ENCODE measurements at places on chromosomes 6 and 20.
A peak's percentile ranks its signal among the peaks of the same experiment; 100 is the strongest.

GRCh38 chr6:126253431-126253830 lies 86.5 kb upstream of the CENPW start:
- no peak for DNase-seq
- no peak overlapping the region for H3K4me3 ChIP-seq
- no peaks in the 10 kb centered on the region for H3K27me3 ChIP-seq
- no peak overlapping the region for H3K27ac ChIP-seq

DNA sequence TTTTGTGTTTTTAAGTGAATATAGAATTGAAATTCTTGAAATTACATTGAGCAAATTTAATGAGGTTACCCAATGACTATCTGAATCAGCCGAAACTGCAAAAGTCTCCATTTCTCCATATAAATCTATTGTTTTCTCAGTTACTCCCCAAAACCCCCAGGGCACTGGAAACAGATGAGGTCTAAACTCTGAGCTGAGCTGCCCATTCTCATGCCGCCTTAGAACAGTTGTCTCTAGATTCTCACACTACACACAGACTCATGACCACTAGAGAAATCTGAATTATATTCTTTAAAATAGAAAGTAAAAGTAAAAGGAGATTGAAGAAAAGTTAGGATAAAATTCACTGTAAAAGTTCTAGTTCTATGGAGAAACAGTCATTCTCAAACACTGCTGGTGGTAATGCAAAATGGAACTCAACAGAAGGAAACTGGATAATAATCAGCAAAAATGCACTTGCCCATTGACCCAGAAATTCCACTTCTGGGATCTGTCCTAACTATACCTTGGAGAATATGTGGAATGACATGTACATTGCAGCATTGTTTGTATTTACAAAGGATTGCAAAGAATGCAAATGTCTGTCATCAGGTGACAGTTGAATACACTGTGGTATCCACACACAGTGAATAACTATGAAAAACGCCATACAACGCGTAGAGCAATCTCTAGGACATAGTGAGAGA lies 125.5 kb downstream of the IPCEF1 start:
- peaks cover 14% of the 10 kb centered on the region for H3K4me1 ChIP-seq
- H3K36me3 ChIP-seq, result no peaks in the 10 kb centered on the region
- DNase-seq, result no peak
- H3K4me3 ChIP-seq, result no peak overlapping the region
- no peak overlapping the region for H3K27ac ChIP-seq

- H3K27ac ChIP-seq, result no peak overlapping the region
- H3K27me3 ChIP-seq, result peaks cover 2% of the 10 kb centered on the region
- no peaks in the 10 kb centered on the region for H3K36me3 ChIP-seq
These were observed 109.3 kb downstream of the SMOC2 start for GRCh38 chr6:168550326-168550725.

GRCh38 chr6:168686831-168687730 lies 246.1 kb downstream of the SMOC2 start:
- no peaks in the 10 kb centered on the region for H3K4me1 ChIP-seq
- H3K36me3 ChIP-seq, result no peaks in the 10 kb centered on the region
- no peaks in the 10 kb centered on the region for H3K27me3 ChIP-seq

DNA sequence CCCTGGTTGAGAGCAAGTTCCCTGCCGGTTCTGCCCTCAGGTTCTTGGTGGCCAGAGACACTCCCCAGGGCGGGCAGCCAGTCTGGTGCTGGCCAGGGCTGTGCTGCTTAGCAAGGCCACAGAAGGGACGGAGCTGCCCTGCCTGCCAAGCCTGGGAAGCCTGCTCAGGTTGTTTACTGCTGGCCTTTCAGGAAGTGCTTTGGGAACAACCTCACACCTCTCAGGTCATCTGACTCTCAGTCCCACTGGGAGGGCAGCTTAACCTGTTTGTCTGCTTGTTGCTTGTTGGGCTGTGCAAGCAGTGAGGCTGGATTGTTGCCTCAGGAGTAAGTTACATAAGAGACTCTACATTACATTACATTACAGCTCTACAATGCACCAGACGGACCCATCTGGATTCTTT lies 75.8 kb upstream of the AFDN start:
- H3K4me3 ChIP-seq, result no peak overlapping the region
- H3K27ac ChIP-seq, result no peak overlapping the region
- peaks cover 1% of the 10 kb centered on the region for H3K27me3 ChIP-seq
- no peaks in the 10 kb centered on the region for H3K36me3 ChIP-seq

DNA sequence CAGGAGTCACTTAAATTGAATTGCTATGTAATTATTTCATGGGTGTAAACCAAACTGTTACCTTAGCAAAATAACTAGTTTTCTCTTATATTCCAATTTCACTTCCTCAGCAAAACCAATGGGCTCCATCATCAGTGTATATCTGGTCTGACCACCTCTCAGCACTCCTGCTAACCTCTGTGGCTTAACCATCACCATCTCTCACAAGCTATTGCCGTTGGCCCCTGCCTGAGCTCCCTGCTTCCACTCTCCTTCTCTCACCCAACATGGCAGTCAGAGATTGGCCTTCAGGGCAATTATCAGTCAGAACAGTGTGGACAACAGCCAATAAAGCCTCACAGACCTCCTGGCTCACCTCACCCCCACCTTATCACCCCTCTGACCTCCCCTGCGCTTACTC lies 124.0 kb downstream of the CARMIL1 start:
- H3K27ac ChIP-seq, result peak overlapping the region; percentile 42
- peaks cover 16% of the 10 kb centered on the region for H3K4me1 ChIP-seq
- H3K27me3 ChIP-seq, result no peaks in the 10 kb centered on the region
- no peak overlapping the region for H3K4me3 ChIP-seq

- peaks cover 5% of the 10 kb centered on the region for H3K27me3 ChIP-seq
- no peak for DNase-seq
- no peak overlapping the region for H3K27ac ChIP-seq
- H3K4me1 ChIP-seq, result peaks cover 3% of the 10 kb centered on the region
- no peak overlapping the region for H3K4me3 ChIP-seq
These were observed 54.8 kb downstream of the CAP2 start for GRCh38 chr6:17448165-17448564.

GRCh38 chr6:85163156-85164080 lies 286.5 kb upstream of the NT5E start:
- H3K4me3 ChIP-seq, result no peak overlapping the region
- H3K4me1 ChIP-seq, result no peaks in the 10 kb centered on the region
- H3K36me3 ChIP-seq, result no peaks in the 10 kb centered on the region
- no peaks in the 10 kb centered on the region for H3K27me3 ChIP-seq
- DNase-seq, result no peak
- H3K27ac ChIP-seq, result no peak overlapping the region

DNA sequence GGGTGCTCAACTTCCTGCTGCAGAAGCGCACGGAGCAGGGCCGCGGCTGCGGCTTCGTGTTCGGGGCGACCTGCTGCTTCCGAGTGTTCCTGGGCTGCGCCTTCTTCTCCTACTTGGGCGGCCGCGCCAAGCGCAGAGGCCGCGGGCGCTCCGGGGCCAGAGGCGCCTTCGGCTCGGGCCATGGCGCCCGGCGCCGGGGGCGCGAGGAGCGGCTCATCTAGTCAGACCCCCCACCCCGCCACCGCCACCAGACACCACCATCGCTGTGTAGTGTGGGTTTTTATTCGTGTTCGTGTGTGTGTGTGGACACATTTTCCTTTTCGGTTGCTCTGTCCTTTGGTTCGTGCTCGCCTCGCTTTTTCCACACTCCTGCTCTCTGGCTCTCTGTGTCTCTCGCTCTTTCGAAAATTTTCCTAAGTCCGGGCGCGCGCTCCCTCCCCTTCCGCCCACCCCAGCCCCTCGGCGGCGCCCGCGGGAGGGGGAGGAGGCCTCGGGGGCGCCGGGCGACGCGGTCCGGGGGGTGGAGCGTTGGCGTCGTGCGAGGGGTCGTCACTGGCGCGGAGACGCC lies 38.1 kb downstream of the GNAS start:
- peak; percentile 71 for DNase-seq
- H3K27me3 ChIP-seq, result no peaks in the 10 kb centered on the region
- H3K4me1 ChIP-seq, result peaks cover 23% of the 10 kb centered on the region
- H3K36me3 ChIP-seq, result no peaks in the 10 kb centered on the region
- H3K27ac ChIP-seq, result peak overlapping the region; percentile 92

DNA sequence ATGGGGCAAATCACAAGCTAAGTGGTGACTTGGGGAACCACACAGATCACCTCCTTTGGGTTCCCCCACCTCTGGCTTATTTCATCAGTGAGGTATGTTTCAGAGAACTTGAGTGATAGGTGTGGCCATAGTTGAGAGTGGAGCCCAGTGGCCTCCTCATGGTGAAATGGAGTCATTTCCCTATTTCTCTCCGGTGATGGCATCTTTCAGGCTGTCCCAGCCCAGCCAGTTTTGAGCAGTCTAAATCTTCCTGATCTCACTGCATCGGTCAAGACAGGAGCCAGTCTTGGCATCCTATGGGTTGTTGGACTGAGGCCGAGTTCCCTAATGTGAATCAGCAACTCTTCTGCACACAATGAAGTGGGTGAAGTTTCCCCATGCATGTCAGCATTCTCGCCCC lies 132.4 kb downstream of the EYA2 start:
- DNase-seq, result no peak
- H3K27ac ChIP-seq, result no peak overlapping the region
- peaks cover 2% of the 10 kb centered on the region for H3K4me1 ChIP-seq

DNA sequence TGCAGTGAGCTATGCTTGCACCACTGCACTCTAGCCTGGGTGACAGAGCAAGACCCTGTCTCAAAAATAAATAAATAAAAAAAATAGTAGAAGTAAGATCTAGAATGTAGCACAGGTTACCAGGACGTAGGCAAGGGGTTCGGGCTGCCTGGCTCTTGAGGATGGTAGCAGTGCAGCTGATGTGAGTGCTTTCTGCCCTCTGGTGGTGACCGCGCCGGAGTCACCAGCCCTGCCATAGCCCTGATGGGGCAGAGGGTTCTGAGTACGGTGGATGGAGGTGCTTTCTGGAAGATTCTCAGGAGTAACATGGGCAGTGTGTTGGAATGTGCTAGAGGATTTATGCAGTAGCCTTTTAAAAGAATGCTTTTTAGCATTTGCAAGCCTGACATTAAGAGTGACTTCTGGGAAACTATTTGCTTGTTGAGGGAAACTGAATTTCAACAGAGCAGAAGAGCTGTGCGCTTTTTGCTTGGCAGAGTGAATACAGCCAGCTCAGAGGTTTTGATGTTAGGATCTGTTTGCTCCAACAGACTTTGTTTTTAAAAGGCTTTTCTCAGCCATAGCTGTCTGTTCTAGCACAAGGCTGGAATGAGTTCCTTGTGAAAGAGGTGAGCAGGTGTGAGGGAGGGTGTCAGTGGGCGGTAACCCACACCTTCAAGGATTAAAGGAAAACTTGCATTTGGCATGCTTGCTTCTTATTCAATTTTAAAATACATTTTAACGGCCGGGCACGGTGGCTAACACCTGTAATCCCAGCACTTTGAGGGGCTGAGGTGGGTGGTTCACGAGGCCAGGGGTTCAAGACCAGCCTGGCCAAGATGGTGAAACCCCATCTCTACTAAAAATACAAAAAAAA lies 65.9 kb downstream of the PTPN1 start:
- peak overlapping the region; percentile 48 for H3K27ac ChIP-seq
- no peak overlapping the region for H3K4me3 ChIP-seq
- DNase-seq, result peak; percentile 57
- peaks cover 38% of the 10 kb centered on the region for H3K36me3 ChIP-seq
- no peaks in the 10 kb centered on the region for H3K27me3 ChIP-seq

GRCh38 chr20:63641146-63641791 lies 12.0 kb downstream of the STMN3 start:
- DNase-seq, result peak; percentile 67
- peak overlapping the region; percentile 88 for H3K27ac ChIP-seq
- H3K27me3 ChIP-seq, result peaks cover 1% of the 10 kb centered on the region
- H3K4me1 ChIP-seq, result peaks cover 24% of the 10 kb centered on the region
- H3K36me3 ChIP-seq, result peaks cover 3% of the 10 kb centered on the region
- H3K4me3 ChIP-seq, result peak overlapping the region; percentile 86
